ENCODE measurements at places on chromosomes 4 and X. TPM values are rescaled to one million over a fixed set of nuclear protein-coding genes. Genes with fewer than 3 reads are reported as not detected.

Gene IL2
- not detected for total RNA-seq

Gene KIF4A
- total RNA-seq = 0.68 TPM

Gene SPCS3
- total RNA-seq = 92.8 TPM

Gene PDGFC
- 18.5 TPM for total RNA-seq

Gene ETDA
- total RNA-seq = not detected

Gene SOWAHD
- 0.32 TPM for total RNA-seq

Gene MGARP
- total RNA-seq = 1.2 TPM

Gene TMEM156
- 0.47 TPM for total RNA-seq

GRCh38 chr4:67558493-67558892 is at the start of gene STAP1:
Gene STAP1 (plus strand): TSS chr4:67558727. CDS start chr4:67558810, 83 bp downstream.
- DNase-seq = no peak

DNA sequence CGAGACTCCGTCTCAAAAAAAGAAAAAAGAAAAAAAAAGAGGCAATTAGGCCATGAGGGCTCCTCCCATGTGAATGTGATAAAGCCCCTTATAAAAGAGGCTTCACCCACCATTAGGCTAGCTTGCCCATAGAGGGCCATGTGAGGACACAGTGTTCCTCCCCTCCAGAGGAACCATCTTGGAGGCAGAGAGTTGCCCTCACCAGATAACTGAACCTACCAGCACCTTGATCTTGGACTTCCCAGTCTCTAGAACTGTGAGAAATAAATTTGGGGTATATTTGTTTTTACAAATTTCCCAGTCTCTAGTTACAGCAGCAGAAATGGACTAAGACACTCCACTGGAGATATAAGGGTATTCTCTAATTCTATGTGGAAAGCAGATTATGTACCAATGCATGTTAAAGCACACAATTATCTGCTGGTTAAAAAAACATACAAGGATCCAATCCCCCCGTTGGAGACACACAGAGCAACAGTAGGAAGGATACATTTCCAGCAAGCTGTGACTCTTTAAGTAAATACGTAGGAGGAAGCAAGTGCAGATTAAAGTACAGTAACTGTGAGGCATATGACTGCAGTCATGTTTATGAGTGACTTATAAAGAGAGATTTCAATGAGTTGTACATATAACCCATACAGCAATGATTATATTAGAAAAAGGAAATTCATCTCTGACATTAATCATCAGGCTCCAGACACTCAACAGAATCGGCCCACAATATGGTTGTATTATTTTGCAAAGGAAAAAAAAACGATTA is 21.4 kb downstream of the SH3RF1 start:
- DNase-seq = no peak

DNA sequence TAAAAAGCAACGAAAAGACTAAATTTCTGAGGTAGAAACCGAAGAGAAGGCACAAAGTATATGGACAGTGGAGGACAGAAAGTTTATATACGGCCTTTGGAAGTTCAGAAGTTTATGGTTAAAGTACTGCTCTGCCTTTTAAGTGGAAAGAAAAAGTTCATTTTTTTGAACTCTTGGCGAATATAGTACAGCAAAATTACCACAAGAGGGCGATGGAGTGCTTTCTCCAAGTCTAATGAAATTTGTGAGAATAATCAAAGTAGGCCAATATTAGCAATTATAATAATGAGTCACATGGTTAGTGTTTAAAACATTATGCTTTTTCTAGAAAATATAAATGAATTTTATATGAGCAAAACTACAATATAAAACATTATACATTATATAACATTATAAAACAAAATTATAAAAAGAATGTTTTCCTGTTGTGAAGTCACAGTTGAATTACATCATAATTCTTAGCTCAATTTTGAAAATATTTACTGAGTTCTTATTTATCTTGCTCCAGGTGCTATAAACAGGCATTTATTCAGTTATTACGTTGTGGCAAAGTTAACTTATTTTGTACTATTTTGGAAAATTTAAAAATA is 136.2 kb upstream of the BMPR1B start:
- DNase-seq = no peak

DNA sequence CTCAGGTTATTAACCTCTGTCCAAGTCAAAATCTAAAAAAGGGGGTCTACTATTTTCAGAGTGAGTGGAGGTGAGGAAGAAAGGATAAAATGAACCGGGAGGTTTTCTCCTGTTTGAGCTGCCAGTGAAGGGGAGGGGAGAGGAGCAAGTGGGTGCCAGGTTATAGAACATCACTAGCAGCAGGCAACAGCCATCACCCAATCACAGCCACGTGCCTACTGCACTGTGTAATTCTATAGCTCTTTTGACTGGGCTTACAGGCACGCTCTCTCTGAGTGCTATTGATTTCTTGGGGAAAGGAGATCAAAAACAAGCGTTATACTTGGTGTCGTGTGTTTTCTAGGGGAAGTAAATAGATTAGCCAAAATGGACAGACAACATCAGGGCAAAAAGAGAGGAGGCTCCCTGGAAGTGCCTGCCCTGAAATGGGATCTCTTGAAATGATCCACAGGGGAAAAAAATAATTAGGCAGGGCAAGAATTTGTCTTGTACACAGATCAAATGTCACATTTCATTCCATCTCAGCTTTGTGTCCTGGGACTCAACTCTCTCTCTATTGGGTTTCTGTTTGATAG is 300.5 kb upstream of the LCORL start:
- no peak for DNase-seq

GRCh38 chrX:39948582-39948981 is 149.2 kb downstream of the BCOR start:
- no peak for DNase-seq

DNA sequence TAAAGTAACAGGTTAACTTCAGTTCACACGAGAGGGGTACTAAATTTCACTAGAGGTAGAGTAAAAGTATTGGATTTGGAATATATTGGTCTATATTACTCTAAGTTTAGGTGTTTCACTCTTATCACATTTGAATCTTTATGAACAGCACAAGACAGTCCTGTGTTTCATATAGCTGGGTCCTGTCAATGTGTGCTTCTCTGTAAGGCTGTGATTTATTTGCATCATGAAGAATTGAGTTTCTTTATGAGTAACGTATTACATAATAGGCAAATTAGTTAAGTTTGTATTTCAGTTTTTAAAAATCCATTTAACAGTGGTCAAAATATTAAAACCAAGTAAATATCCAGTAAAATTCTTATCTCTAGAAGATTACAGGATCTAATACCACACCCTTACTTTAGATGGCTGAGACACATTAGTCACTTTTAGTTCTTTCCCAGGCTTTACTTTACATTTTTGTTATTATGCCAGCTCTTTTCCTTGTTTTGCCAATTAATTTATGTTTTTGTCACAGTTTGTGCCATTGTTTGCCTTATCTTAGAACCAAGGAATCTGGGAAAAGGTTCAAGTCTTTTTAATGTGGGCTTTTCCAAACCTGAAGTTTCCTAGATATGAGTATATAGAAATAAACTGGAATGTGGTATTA is 32.1 kb downstream of the NUDT6 start:
- no peak for DNase-seq

DNA sequence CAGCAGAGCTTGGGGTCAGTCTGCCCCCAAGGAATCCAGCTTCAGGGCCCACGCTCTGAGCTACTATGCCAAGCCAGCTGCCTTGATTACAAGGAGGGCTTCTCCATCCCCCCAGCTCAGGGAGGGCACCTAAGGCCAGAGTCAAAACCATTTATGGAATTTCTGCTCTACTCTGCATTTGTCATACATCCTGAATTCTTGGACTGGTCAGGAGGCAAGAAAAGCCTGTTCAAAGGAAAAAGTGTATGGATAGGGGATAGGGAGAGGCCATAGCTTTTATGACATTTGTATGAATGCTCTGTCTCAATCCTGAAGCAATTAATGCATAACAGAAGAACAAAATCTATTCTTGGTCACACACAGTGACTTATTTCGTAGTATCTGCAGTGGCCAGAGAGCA is 32.2 kb downstream of the EDNRA start:
- DNase-seq = no peak

GRCh38 chrX:46991664-46992063 is 79.4 kb downstream of the JADE3 start:
- no peak for DNase-seq

- no peak for DNase-seq
These were observed 125.4 kb upstream of the ZCCHC13 start for GRCh38 chrX:74178536-74178935.

- no peak for DNase-seq
These were observed 21.1 kb downstream of the ART3 start for GRCh38 chr4:76095568-76095967.

- DNase-seq = no peak
These were observed 11.3 kb downstream of the SNX12 start for GRCh38 chrX:71056867-71057266.

GRCh38 chr4:144655491-144655890 is 9.5 kb downstream of the HHIP start:
- no peak for DNase-seq

DNA sequence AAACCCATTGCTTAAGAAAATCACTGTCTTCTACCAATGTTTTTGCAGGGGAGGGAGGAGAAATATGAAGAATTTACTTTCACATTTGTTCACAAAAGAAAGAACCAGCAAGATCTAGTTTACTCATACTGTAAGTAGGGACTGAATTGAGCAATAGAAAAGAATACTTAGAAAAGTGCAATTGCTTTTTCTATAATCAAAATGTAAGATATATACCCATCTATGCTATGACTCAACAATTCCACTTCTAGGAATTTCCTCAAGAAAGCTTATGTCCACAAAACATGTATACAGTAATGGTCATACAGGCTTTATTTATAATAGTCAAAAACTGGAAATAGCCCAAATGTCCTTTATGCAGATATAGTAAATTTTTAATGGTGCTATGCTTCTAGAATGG is 196.4 kb downstream of the LRBA start:
- no peak for DNase-seq

DNA sequence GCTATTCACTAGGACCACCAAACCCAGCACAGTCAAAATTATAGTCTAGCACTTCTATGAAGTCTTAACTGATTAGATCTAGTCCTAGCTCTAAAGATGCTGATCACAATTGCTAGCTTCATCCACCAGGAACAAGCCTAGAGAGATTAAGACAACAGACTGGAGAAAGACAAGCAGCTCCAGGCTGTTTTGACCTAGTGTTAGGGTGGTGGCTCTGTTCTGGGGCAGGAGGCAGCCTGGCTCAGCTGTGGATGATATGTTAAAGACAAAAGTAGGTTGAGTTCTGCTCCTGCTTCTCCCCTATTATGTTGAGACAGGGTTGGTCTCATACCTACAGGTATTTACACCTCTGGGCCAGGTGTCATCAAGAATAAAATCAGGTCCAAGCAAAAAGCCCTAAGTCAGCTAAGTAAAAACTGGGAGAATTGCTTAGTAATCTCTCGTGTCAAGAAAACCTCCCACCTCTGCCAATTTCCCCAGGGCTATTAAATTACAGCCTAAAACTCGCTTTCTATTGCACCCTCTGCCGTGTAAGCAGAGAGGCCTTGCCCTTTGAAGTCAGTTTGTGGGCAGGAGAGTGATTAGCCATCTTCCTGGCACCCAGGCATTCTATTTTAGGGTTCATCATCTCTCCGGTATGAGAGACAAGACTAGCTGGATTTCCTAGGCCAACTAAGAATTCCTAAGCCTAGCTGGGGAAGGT is 39.9 kb downstream of the RAB40AL start:
- no peak for DNase-seq

GRCh38 chr4:113758372-113758771 is 3.2 kb downstream of the CAMK2D start:
- no peak for DNase-seq

DNA sequence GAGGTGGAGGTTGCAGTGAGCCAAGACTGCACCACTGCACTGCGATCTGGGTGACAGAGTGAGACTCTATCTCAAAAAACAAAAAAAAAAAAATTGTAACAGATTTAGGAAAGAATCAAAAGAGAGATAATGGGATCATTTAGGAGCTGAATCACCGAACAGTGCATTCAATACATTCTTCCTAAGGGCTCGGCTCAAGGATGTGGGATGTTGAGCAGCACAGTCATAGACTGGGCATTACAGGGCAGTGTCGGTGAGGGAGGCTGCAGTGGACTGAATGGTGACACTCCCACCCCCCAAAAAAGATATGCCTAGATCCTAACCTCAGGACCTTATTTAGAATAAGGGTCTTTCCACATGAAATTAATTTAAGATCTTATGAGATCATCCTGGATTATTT is 70.0 kb downstream of the EVC2 start:
- no peak for DNase-seq

DNA sequence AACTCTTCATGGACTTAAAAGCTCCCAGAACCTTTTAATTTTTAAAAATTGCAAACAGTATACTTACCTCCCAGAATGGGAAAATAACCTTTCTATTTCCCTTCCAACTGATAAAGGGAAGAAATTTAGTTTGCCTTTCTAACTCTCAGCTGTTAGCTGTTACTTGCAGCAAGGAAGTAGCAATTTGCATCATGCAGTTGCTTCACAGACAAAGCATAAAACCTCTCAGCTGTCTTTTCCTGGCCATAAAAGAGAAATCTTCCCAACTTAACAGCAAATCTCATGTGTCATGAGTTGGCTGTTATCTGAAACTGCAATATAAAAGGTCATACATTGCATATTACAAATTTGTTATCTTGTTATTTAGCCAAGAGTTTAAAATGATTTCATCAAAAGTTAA is 18.4 kb downstream of the C4orf17 start:
- no peak for DNase-seq

- DNase-seq = no peak
These were observed 61.8 kb downstream of the ELF2 start for GRCh38 chr4:139115226-139115625.

GRCh38 chrX:15546745-15547144 is 46.1 kb downstream of the BMX start:
- DNase-seq = no peak

DNA sequence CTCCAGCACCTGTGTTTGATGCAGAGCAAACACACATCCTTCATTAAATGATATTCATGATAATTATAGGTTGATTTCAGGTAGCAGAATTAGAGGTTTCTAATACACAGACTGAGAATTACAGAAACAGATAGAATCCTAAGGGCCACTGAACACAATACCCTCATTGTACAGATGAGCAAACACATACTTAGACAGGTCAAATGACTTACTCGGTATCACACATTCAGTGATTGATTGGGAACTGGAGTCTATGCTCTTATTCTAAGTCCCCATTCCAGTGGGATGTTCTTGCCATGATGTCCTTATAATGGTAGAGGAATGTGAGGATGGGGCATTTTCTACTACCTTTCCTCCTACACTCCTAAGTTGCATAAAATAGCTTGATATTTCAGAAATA is 70.8 kb downstream of the DCAF8L1 start:
- DNase-seq = no peak

GRCh38 chr4:2862528-2862927 is 18.9 kb downstream of the ADD1 start:
- DNase-seq = no peak
